ENCODE measurements at places on chromosomes 1 and 21.

DNA sequence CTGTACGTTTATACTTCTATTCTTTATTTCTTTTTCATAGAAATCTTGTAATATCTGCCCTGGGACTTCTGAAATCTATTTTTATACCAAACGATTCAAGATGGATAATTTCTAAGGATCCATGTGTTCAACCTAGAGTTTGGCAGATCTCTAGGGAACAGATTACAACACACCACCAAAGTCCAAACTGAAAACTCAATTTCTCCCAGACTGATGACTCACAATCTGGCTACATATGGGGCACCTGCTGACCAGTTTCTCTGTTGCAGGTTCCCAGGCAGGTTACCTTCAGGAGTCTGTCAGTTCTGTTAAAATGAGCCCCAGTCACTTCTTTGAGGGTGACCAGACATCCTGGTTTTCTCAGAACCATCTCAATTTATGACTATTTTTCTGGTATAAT is 439.4 kb downstream of the GPATCH2 start:
- no peak for DNase-seq

GRCh38 chr1:53380296-53380695 is 52.4 kb upstream of the LRP8 start:
- no peak for DNase-seq

GRCh38 chr1:198245379-198245778 is 88.6 kb downstream of the NEK7 start:
- no peak for DNase-seq

- peak; percentile 51 for DNase-seq
Measured at GRCh38 chr1:157429601-157430240, 122.6 kb downstream of the FCRL5 start.
